Umbilical cord (tissue), 2 donors: ENCODE measurements at places on chromosomes 4 and X.

DNA sequence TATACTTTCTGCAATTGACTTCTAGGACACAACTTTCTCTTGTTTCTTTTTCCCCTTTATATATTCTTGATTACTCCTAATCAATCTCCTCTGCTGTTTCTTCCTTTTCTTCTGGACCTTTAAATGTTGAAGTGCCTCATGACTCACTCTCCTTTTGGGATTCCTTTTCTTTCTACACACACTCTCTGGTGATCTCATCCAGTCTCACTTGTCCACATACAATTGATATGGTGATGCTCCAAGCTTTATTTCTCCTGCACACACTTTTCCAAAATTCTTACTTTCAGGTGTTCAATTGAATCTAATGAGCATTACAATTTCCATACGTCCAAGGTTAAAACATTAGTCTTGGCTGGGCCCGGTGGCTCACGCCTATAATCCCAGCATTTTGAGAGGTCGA is 794.8 kb upstream of the EPHA5 start:
- no peak for DNase-seq

- no peak for DNase-seq
These were observed 359.8 kb upstream of the CTSO start for GRCh38 chr4:156313497-156313896.

DNA sequence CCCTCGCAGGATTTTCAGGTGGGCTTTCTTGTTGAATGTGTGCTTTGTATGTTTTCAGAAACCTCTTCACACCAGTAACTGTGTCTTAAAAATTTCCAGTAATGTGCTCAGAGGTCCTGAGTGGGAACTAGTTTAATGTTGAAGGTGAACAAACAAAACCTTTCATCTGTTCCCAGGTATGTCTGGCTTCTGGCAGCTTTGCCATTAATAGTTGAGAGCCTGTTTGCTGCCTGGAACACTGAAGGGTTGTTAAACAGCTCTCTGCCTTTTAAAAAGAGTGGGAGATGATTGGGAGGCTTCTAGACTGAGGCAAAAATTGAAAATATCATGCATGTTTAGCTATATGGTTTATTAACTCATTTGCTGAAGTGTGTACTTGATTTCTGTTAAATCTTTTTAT is 161.2 kb upstream of the AGTR2 start:
- DNase-seq: peak; percentile 1

- no peak for DNase-seq
These were observed 597.1 kb downstream of the MID1IP1 start for GRCh38 chrX:39398215-39398962.

- no peak for DNase-seq
These were observed 35.5 kb upstream of the HMX1 start for GRCh38 chr4:8906991-8907595.

GRCh38 chr4:42284030-42284429 is 113.3 kb upstream of the SHISA3 start:
- no peak for DNase-seq

GRCh38 chr4:146833530-146833929 is 112.1 kb downstream of the TTC29 start:
- no peak for DNase-seq

DNA sequence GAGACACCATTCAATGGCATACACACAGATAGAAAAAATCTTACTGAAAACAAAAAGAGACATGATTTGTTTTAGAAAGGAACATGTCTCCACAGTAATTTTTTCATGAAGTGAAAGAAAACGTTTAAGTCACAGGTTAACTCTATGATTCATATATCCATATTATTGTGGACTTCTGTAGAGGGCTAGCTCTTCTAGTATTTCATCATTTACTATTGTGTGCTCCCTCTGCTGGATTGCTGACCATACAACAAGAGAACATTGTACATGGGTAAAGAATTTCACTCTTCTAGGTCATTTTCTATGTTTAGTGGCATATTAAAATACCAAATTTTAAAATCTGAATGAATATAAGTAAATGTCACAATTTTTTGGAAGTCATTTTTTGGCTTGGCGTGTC is 91.8 kb upstream of the POU3F4 start:
- DNase-seq: no peak

DNA sequence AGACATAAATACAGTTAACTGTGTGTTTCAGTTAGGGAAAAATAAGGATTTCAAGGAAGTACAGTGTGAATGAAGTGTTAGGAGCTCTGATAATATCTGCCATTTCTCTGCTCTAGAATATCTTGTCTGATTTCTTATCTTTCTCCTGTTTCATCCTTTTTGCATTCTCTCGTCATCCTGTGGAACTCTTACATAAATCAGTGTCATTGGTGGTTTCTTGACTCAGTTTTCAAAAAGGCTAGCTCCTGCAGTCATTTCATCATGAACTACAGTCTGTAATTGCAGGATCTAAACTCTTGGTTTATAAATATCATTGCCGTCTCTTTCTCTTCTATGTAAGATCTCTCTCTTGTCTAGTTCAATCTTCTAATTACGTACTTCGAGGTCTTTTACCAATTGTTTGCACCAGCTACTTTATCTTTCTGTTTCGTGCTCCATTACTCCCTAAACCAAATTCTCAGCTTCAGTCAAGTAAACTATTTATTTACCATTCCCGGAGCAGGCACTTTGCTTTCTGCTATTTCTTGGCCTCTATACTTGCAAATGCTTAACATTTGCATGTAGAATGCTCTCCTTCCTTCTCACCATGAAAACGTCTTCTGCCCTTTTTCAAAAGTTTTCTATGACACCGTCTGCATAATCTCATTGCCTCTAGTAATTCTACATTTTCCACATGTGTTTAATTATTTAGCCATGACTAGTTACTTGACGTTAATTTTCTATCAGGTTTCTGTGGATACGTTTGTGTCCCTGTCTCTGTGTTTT is 294.0 kb downstream of the TENM3 start:
- DNase-seq: no peak

DNA sequence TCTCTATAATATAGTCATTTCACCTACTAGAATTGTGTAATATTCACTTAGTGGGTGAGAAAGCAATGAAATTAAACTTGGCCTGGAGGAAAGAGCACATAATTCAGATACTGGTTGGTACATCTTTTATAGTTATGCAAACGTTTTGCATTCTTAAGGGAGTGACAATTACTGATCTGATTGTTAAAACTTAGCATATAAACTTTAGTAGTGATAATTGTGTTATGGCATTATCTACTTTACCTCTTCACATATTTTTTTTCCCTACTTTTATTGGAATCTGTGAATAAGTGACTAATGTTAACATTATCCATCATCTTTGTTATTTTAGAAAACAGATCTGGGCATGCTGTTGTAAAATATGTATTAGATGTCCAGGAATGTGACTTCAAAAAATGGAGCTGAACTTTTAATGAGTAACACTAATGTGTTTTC is 217.4 kb upstream of the GIMD1 start:
- DNase-seq: no peak

- DNase-seq: no peak
These were observed 37.2 kb downstream of the CXXC4 start for GRCh38 chr4:104457308-104457981.

- DNase-seq: no peak
These were observed 1.7 kb downstream of the NUDT10 start for GRCh38 chrX:51334276-51334675.

- no peak for DNase-seq
These were observed 64.8 kb downstream of the NELFA start for GRCh38 chr4:1943928-1944327.

- DNase-seq: no peak
These were observed 30.8 kb downstream of the TNIP2 start for GRCh38 chr4:2725380-2725779.

GRCh38 chr4:170423137-170423536 is 333.4 kb upstream of the AADAT start:
- DNase-seq: no peak

GRCh38 chr4:27081675-27082586 is 221.3 kb downstream of the STIM2 start:
- peak; percentile 11 for DNase-seq

GRCh38 chr4:39626261-39626660 is 12.4 kb downstream of the SMIM14 start:
- no peak for DNase-seq

GRCh38 chrX:56232221-56233082 is at the start of gene KLF8:
Gene KLF8 (plus strand): TSS chrX:56232356. CDS start chrX:56233335, 979 bp downstream.
- DNase-seq: peak; percentile 37

DNA sequence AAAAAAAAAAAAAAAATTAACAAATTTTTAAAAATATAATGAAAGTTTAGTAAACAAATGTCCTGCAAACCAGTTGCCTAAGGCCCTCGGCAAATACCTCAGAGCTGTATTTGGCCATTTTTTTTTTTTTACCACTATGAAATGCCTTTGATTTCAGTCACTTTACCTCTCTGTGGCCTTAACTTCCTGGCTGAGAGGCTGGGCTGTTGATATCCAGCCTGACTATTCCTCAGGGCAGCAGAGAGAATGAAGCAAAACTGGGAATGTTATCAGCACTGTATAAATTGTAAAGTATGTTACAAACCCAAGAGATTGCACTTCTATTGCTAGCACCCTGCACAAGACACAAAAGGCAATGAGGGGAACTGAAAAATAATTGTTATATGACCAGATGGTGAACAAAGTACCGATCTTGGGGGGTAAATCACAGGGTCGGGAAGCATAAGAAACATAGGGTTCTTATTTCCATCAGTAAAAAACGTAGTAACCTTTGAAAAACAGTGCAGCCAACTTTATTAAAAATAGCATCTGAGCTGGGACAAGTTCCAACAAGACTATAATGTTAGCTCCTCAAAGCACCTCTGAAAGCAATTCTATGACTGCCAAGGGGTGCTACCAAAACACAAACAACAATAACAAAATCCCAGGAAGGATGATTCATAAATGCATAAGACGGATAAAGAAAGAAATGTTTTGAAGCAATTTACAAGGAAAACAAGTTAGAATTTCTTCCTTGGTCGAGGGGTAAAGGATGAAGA is 18.1 kb downstream of the USP46 start:
- peak; percentile 46 for DNase-seq

- no peak for DNase-seq
These were observed 7.0 kb upstream of the SLC7A11 start for GRCh38 chr4:138249132-138249531.

DNA sequence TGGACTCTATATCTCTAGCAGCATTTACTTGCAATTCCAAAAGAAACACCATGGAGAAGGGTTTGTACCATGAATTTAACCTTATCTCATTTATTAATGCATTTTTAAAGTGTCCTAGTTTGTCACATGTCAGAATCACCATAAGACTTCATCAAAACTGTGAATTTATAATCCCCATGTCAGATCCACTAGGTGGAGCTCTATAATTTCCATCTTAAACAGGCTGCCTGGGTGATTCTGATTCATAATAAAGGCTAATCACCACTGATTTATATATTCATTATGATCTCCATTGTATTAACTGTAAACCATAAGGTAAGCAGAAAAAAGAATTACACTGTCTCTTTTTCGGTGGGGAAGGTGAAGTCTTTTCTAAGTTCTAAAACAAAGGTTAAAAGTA is 4.0 kb downstream of the TCEAL2 start:
- no peak for DNase-seq

DNA sequence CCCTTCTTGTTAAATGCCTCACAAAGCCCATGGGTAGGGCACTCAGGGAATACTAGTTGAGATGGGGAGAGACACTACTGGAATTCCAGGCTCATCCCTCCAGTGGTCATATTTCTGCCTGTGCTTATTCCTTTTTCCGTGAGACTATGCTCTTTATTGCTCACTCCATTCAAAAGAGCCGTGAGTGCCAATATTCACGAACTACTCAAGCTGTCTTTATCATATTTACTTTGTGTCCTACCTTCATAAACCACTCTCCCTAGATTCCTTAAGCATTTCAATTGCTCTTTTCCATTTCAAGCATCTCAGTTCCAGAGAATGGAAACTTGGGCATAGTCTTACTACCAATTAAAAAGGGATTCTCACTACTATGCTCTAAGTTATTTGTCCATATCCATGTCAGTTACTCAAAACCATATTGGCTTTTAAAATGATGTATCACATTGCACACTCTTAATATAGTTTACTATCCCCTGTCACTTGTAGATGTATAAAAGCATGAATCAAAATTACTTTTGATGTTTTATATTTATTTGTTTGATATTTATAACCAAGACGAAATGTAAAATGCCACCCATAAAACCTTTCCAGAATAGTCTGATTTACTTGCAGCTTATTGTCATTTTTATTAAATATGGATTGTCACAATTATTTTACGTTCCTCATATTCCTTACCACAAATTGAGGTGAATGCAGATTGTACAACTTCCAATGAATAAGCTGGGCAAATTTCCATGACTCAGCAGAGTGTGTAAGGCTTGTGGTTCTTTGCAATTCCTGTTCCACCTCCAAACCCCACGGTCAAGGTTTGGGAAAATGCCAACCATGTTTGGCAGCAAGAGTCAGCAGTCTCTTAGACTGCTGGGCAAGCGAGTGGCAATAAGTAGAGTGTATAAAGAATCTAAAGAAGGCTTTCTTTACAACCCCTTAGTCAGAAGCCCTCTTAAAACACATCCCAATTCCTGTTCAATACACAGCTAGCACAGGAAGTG is 24.4 kb downstream of the ENOX2 start:
- no peak for DNase-seq

- DNase-seq: peak; percentile 11
These were observed 126.6 kb upstream of the GYPA start for GRCh38 chr4:144267084-144267483.

DNA sequence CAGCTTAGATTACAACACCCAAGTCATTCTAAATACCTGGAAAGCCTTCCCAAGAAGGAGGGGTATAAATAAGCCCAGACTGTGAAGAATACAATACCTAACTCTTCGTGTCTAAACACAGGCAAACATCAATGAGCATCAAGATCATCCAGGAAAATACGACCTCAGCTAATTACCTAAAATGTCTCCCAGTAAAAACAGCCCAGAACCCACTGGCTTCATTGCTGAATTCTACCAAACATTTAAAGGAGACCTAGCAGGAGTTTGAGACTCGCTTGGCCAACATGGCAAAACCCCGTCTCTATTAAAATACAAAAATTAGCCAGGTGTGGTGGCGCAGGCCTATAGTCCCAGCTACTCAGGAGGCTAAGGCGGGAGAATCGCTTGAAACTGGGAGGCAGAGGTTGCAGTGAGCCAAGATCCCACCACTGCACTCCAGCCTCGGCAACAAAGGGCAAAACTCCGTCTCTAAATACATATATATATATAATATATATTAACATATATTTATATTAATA is 19.1 kb upstream of the HSFX4 start:
- no peak for DNase-seq

- no peak for DNase-seq
These were observed 20.6 kb downstream of the SH3KBP1 start for GRCh38 chrX:19866626-19867410.

GRCh38 chrX:24002167-24002566 is 24.8 kb downstream of the KLHL15 start:
- no peak for DNase-seq

DNA sequence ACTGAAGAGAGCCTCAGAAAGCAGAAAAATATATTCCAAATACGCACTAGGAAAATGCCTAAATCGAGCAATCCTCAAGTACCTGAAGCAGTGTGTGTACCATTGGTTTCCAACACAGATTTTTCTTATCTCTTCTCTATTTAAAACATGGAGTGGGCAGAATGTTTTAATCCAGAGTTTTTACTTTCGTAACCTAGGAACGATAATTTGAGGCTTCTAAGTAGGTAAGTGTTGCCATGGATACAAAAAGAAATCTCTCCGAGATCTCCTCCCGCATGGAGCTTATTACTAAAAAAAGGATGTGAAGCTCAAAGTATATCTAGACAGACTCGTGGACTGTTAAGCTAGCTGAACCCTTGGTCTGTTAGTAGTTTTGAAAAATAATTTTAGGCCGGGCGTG is 23.0 kb upstream of the OTUD4 start:
- no peak for DNase-seq

- peak; percentile 58 for DNase-seq
These were observed 2.8 kb downstream of the SFRP2 start for GRCh38 chr4:153785910-153786721.

GRCh38 chr4:5908876-5909427 is 16.1 kb upstream of the CRMP1 start:
- no peak for DNase-seq
